Uterus (tissue), 4 donors: ENCODE measurements at places on chromosomes 3 and 15. TPM values are rescaled to one million over a fixed set of nuclear protein-coding genes. Genes with fewer than 3 reads are reported as not detected.

GRCh38 chr3:52345521-52346109, 29.5 kb downstream of the DNAH1 start:
- DNase-seq: no peak

GRCh38 chr3:193569119-193569518, 14.4 kb upstream of the ATP13A4 start:
- DNase-seq: no peak

GRCh38 chr15:25241241-25241801, 197.5 kb downstream of the UBE3A start:
- peak; percentile 5 for DNase-seq

TRH gene
- total RNA-seq: not detected

DLL4 gene
- 25.3 TPM for total RNA-seq

SMCO1 gene
- not detected for total RNA-seq

- DNase-seq: no peak
Measured at GRCh38 chr3:133924041-133924440, 28.4 kb upstream of the RAB6B start.

ACP3 gene
- total RNA-seq: 1.4 TPM

SNRK gene
- 102 TPM for total RNA-seq

GRK7 gene
- total RNA-seq: 0.18 TPM
